Activated CD8-positive, alpha-beta memory T cell treated with anti-CD3 and anti-CD28 coated beads for 48 hours (primary cell): ENCODE measurements at places on chromosomes 1 and 21.

DNA sequence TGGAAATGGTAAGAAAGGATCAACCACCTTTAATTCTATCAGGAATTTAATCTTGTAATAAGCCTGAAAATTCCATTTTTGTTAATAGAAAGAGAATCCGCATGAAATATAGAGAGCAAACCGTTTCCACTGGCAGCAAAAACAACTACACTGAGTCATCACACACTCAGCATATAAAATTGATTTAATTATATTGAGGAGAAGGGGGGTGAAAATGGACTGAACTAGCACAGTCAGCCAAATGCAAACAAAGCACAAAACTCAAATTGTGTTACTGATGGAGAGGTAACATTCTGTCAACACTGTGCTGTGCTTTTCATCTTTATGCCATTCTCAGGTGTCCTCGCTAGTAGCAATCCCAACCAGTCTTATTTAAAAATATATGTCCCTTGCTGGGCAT is 1583.9 kb downstream of the MRPL39 start:
- DNase-seq: no peak

- no peak for DNase-seq
These were observed 52.4 kb upstream of the ASPM start for GRCh38 chr1:197198911-197199310.

DNA sequence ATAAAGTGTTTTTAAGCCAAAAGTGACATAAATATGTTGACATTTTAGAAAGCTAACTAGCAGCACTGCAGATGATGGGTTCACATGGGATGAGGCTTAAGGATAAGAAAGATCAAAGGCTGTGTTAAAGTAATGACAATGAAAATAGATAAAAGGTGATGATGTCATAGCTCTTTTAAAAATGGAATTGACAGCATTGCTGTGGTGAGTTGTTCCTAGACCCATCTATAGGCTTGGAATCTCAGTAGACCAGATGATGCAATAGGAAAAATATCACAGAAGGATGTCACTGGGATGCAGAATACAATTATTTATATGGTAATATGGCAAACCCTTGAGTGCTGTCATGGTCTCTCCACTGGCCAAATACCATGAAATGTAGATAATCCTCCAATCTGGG is 286.0 kb downstream of the PLA2G4A start:
- no peak for DNase-seq

- DNase-seq: no peak
These were observed 45.3 kb downstream of the PUM1 start for GRCh38 chr1:31020007-31020790.
